ENCODE measurements at places on chromosomes 5 and 9.

- no peak for DNase-seq
These were observed 142.8 kb upstream of the TNPO1 start for GRCh38 chr5:72673623-72674022.

- DNase-seq = no peak
These were observed 3.6 kb downstream of the MGAT4B start for GRCh38 chr5:179802950-179803562.

GRCh38 chr5:103211576-103212561 is 46.7 kb upstream of the MACIR start:
- DNase-seq = no peak

DNA sequence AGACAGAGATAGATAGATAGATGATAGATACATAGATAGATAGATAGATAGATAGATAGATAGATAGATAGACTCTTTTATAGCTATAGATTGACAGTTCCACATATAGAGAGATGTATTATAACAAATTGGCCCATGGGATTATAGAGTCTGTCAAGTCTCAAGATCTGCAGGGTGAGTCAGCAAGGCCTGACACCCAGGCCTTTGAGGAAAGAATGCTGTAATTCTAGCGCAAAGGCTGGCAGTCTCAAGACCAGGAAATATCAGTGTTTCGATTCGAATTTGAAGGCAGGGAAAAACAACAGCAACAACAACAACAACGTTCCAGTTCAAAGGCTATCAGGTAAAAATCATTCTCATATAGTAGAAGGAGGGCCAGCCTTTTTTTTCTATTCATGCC is 339.2 kb upstream of the CDH9 start:
- no peak for DNase-seq

DNA sequence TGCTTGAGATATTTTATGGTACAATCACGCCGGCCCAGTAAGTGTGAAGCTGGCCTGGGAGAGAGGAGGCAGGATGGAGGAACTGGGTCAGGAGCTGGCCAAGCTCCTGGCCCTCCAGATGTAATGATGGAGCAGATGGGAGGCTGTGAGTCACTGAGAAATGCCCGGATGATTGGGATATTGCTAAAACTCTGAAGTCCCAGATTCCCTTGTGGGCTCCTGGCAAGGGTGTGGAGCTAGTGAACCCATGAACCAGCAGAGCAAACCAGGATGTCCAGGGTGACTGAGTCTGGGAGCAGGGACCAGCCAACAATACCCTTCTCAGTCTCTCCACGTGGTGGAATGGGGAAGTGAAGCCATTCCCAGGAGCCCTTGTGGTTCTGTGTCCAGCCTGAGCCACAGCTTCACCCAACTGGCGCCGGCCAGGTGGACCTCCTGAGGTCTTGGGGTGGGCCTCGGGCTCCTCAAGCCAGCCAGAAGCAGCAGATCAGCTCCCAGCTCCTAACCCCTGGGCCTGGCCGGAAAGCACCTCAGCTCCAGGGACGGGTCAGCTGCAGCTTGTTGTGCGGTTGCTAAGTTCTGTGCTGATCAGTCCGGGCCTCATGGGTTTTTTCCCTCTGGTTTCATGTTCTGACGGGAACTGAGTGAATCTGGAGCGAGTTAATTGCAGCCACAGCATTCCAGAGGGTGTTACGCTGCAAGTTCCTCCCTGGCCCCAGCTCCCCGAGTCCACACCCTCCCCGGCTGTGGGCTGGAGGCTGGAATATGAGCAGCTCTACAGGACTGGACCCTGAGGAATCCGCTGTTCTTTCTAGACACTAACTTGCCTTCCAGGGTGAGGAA is 37.6 kb downstream of the DUSP1 start:
- no peak for DNase-seq

GRCh38 chr9:88730780-88731179 is 195.8 kb downstream of the NXNL2 start:
- no peak for DNase-seq

DNA sequence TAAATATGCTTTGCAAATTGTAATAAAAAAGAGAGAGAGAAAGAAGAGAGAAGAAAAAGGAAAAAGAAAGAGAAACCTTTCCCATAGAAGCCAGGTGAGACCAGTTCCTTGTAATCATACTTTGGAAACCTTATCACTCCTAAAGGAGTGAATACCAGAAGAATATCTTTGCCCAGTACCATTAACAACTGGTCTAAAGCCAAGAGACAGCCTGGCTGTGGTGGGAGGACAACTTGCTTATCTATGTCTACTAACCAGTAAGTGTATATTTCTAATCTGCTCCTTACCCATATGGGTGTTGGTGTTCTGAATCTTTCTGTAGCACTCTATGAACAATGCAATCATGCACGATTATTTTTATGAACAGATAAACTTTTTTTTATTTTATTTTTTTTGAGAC is 10.5 kb upstream of the TXN start:
- no peak for DNase-seq

DNA sequence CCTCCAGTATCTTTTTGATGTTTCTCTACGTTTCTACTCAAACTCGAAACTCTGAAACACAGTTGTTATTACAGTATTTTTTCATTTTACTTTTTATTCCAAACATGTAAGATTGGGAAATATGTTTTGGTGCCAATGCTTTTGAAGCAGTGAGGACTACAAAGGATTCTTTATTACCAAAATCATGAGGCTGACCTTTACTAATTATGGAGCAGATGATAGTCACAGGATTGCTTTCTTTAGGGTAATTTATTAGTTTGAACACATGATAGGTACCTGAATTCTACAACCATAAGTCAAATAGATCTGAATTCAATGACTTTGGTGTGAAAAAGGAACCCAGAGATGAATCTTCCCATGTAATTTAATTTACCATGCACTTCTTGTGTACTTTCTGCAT is 2015.1 kb upstream of the C9orf72 start:
- no peak for DNase-seq

- no peak for DNase-seq
These were observed 35.0 kb downstream of the NACC2 start for GRCh38 chr9:136059851-136060670.

GRCh38 chr5:123810253-123810652 is 298.3 kb downstream of the CSNK1G3 start:
- DNase-seq = no peak
